ENCODE measurements at places on chromosomes 13 and 19.

GRCh38 chr13:113002206-113002912 is 33.3 kb downstream of the MCF2L start:
- no peak for DNase-seq

DNA sequence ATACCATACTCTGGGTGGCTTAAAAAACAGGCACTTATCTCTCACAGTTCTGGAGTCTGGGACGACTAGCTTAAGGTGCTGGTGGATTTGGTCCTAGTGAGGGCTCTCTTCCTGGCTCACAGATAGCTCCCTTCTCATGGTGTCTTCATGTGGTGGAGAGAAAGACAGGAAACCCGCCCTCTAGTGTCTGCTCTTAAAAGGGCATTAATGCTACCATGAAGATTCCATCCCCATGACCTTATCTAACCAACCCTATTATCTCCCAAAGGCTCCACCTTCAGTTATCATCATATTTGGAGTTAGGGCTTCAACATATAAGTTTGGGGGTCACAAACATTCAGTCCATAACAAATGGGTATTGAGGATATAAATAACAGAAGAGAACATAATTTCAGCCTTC is 139.4 kb downstream of the HS6ST3 start:
- no peak for DNase-seq

DNA sequence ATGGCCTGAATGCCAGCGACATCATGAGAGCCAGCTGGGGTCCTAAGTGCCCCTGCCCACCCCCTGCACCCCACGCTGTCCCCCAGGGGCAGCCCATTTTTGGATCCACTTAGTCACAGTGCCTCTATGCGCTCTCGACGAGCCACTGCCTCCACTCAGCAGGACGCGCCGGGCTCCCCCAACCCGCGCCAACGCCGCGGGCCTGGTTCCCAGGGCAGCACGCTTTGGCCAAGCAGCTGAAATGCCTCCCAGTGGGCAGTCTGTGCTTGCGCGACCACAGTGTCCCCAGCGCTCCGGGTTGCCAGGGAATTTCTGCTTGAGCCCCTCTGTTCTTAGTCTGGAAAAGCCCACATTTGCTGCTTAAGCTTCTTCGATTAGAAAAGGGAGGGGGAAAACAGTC is 39.4 kb downstream of the TMED1 start:
- DNase-seq: no peak

GRCh38 chr13:55394470-55394869 is 1746.2 kb upstream of the PRR20A start:
- DNase-seq: no peak

- DNase-seq: peak; percentile 27
Observed at GRCh38 chr19:41265395-41266153, 1.4 kb downstream of the HNRNPUL1 start.

DNA sequence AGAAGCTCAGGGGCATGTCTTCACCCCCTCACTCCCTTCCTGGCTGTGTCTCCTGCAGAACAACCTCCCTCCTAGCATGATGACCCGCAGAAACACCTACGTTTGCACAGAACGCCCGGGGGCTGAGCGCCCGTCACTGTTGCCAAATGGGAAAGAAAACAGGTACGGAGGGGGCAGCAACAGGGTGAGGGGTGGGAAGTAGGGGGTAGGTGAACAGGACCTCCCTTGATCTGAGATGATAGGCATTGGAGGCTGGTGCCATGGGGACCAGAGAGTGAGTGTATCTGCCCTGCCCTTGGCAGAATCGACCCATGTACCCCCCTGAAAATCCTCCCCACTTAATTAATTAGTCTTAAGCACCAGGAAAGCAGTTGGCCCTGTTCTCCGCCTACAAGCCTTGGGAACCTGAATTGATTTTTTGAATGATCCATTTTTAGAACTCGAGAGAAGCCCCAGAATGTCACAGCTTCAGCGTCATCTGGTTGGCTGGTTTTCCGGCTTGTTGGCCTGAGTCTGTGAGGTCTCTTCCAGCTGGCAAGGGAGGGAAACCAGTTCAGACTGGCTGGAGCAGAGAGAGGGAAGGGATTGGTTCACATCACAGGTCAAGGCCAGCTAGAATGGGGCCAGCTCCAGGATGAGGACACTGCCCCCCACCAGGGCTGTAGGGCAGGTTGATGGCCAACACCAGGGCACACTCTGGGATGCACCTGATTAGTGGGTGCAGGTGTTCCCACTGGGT is 28.2 kb downstream of the CKM start:
- no peak for DNase-seq

- no peak for DNase-seq
Observed at GRCh38 chr13:32117001-32117400, 85.4 kb downstream of the FRY start.

DNA sequence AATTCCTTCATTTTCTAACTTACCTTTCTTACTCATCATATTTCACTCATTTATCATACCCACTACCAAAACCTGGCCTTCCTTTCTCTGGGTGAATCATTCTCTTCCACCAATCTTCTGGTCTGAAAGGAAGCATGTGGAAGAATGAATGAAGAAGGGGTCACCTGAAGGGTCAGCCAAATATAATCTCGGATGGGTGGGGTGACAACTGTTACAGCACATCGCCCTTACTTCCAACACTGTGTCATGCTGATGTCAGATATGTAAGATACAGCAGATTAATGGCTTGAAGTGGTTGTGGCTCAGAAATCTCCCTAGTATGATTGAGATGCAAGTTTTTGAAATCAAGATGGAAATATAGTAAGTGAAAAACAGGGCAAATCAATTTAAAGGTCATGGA is 401.7 kb upstream of the HTR2A start:
- DNase-seq: no peak

- DNase-seq: no peak
Observed at GRCh38 chr13:49256841-49257240, 9.1 kb downstream of the CDADC1 start.

DNA sequence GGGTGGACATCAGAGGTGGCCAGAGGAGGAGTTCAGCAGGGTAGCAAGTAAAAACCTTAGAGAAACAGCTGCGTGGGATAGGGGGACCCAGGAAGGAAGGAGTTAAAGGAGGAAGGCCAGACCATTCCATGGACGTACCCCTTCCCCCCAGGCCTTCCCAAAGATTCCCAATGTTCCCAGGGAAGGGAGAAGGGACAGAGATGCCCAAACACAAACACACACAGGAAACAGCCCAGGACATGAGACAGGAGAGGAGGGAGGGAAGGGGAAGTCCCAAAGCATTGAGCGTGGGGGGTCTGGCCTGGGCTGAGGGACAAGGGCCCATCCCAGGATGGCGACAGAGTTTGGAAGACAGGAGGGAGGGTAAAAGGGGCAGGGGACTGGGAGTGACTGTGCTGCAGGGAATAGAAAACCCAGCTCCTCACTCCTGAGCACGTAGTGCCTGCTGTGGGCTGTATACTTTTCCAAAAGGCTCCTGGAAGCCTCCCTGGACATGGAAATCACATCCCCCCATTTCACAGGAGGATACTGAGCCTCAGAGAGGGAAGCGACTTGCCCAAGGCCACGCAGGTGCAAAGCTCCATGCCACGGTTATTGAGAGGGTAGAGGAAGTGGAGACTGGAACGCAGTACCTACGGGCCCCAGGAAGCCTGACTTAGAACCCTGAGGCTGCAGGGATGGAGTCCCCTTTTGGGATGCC is 1.1 kb downstream of the SYDE1 start:
- no peak for DNase-seq

GRCh38 chr19:5150902-5151741 is 182.2 kb downstream of the KDM4B start:
- DNase-seq: no peak

GRCh38 chr13:32041429-32041828 is 9.9 kb downstream of the FRY start:
- no peak for DNase-seq
